ENCODE measurements at places on chromosomes 3 and 15.

DNA sequence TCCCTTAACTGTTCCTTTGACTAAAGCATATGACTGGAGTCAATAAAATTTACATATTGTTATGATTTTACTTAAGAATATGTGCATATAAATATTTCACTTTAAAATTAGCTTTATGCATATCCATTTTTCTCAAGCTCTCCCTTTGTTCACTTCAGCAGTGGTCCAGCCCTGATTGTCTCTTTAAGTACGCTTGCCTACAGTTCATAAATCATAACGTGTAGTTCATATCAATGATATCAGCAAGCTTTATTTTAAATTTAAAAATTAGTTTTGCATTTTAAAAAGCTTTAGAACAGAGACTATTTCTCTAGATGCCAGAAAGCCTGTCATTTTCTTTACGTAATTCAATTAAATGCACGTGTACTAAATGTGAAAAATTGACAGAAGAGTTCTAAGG, 721.9 kb downstream of the OTOL1 start:
- no peak for DNase-seq

DNA sequence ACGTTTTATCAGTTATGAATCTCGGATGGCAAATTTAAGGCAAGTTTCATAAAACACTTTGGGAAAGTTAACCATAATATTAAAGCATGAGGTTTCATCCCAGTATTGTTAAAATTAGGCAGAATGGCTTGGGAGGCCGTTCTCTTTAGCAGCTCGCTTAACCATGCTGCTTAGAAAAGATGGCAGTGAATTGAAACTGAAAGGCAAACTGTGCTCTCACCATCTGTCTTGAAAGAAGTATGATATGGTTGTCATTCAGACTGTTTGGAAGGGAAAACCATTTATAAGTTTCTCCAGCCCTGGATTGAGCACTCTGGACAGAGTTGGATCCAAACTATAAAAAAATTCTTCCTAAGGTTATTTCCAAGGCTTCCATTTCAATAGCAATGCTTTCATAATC, 332.3 kb upstream of the SUCLG2 start:
- DNase-seq = peak; percentile 55

GRCh38 chr3:143421556-143421955, 302.0 kb downstream of the CHST2 start:
- no peak for DNase-seq

DNA sequence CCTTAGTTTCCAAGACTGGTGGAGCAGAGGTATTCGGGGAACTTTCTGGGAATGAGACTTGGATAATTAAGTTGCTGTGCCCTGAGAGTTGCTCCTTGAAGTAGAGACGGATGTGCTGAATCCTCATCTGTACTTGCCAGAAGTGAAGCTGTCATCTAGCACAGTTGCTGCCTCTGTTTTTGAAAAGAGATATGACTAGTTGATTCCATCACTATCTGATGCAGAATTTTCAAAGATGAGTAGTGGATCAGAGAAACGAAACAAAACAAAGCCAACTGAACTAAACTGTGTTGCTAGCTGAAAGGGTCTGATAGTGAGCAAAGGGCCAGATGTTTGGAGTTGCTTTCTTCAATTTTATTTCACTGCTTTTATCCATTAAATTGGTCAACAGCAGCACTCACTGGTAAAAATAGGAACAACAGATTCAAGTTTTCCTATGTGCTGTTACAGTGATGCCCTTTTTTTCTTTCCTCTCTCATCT, 52.7 kb downstream of the MITF start:
- no peak for DNase-seq

DNA sequence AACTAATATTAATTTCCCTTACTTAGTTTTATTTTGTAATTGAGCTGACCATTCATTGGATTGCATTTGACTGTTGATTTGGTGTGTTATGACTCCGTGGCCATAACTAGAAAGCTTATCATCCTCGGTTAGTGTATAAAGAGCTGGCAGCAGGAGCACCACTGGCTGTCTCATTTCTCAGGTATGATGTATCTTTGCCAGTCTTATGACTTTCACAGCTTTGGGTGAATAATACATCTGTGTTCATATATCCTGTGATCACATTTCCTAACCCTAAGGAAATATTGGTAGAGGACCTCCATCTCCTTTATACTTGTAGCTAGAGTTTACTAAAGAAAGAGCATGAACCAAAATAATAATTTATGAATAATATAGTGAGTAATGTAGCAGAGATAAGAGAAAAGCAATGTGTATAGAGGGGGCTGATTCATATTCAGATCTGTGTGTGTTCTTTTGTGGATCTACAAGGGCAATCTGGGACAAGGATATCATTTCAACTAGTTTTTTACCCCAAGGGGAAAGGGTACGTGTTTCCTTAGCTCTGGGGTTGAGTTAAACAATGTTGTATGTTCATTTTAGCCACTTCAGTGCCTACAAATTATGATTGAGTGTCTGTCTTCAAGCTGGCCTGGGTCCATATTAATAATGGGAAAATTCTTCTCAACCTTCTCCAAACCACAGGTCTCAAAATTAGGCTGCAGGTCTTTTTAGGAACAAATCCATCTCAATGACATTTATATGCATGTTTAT, 901.7 kb downstream of the NTRK3 start:
- no peak for DNase-seq

DNA sequence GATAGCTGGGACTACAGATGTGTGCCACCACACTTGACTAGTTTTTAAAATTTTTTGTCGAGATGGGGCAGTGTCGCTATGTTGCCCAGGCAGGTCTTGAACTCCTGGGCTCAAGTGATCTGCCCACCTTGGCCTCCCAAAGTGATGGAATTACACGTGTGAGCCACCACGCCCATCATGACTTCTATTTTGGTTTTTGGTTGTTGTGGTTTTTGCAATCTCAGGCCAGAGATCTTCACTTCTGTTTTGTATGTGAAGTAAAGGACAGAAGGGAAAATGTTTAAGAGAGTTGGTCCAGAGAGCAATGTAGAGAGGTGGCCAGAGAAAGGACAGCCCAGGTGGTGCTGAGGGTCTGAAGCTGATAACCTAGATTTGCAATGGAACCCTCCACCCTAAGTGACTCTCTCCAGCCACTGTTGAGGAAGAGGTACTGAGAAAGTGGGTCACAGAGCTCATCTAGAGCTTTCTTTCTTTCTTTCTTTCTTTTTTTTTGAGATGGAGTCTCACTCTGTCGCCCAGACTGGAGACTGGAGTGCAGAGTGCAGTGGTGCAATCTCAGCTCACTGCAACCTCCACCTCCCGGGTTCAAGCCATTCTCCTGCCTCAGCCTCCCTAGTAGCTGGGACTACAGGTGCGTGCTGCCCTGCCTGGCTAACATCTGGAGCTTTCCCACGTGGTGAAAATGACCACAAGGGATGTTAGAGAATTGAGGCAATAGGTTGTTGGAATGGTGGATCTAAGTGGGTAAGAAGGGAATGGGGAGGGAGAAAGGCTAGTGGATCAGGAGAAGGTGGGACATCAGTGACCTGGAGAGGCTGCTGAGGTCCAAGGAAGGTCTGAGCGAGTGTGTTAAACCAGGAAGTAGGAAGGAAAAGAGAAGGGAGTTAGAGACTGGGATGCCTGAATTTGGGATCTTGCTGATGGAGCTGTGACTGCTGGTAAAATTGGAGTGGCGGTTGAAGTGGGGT, 22.4 kb upstream of the SEMA4B start:
- DNase-seq = peak; percentile 61

- no peak for DNase-seq
Measured at GRCh38 chr3:149816986-149817385, 4.0 kb downstream of the RNF13 start.

- no peak for DNase-seq
Measured at GRCh38 chr3:157086775-157087174, 73.2 kb downstream of the CCNL1 start.

DNA sequence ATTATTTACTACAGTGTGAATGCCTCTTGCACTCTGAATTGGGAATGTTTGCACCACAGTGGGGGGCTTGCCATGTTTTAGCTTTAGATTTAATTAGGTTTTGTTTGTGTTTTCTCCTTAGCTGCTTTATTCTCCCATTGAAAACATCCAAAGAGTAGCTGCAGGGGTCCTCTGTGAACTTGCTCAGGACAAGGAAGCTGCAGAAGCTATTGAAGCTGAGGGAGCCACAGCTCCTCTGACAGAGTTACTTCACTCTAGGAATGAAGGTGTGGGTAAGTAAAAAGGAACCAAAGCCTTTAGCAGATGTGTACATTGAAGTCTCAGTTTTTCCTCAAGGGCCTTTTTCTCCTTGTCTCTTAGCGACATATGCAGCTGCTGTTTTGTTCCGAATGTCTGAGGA, 36.9 kb downstream of the CTNNB1 start:
- no peak for DNase-seq

DNA sequence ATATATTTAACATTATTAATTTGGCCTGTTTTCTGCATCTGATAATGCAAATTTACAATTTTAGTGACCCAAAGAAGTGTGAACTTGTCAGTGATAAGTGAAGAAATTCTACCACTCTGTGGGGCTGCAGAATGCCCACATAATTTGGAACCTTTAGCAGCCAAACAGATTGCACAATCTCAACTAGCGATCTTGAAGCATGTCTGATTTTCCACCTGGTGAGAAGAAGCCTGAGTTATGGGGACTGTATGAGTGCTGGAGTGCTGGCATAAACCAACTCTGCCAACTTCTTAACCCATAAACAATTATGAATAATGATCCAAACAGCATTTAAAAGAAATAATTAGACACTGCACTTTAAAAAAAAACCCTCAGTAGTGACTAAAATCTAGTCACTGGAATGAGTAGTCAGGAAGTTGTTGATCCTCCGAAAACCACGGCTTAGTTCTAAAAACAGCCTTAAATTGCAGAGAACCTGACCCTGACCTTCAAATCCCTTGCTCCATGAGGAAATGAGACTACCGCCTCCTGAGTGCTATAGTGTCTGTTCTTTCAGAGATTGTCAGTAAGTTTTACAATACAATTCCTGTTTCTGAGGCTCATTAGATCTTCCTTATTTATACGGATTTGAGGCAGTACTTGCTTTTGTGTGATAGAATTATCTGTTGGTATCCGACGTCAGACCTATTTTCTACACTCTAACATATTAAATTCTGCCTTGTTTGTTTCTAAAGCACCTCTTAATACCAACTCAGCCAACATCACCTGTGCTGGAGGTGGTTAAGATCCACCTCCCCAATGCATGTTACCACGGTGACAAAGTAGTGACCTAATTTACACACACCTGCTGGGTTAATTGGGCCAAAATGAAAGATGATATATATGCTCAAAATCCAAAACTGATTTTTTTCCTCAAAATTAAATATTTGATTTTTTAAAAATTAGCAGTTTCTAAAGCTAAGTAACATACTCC, 267.7 kb downstream of the ZBTB20 start:
- no peak for DNase-seq

DNA sequence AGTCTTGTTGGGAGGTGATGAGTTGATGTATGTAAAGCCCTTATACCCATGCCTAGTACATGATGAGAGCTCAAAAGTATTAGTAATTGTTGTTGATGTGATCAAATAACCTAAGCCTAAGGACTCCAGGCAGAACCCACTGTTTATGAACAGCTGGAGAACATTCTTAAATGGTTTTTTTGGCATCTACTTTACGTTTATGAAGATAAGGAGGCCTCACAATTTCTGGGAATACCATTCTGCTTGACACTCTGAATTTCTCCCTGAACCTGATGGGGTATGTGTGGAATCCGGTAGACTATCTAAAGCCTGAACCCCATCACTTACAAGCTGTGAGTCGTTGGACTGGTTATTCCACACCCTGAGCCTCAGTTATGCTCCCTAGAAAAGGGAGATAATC, 244.6 kb upstream of the WNT5A start:
- no peak for DNase-seq

DNA sequence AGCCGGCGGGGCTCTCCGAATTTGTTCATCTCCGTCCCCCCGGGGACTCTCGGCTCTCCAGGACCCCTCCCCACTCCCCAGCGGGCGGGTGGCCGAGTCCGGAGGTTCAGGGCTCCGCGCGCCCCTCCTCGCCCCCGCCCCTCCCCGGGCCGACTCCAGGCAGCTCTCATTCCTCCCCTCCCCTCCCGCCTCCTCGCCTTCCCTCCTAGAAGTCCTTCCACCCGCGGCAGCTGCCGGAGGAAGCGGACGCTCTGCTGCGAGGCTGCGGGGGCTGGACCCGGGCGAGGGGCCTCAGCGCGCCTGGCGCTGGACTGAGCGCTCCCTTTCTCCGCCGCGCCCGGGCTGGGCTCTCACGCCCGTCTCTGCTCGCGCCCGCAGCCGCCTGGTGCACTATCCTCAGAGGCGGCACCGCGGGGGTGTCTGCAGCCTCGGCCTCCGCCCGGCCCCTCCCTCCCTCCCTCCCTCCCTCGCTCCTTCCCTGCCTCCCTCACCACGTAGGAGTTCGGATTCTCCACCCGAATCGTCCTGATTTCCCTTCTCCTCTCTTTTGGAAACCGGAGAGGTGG, at the start of gene ROBO2:
ROBO2 (plus strand) TSS at position 494 of the 566 bp plus-strand sequence. CDS start 687 bp downstream, outside the sequence.
- no peak for DNase-seq

DNA sequence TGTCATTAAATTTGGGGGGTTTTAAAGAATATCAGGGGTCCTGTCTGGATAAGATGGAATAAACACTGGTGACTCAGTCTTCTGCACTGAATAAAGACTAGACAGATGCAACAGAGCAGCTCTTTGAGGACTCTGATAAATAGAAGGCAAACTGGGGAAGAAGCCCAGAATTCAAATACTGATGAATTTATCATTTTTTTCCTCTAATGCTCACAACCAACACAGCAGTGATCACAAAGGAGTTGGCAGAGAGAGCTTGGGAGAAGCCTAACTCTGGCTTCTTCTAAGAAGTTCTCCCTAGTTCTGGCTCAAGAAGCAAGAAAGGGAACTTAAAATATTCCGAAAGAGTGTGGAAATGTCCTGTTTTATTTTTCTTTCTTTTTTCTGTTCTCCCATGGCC, 597.8 kb downstream of the FGF12 start:
- DNase-seq = no peak

GRCh38 chr3:126376444-126376843, 18.3 kb upstream of the CFAP100 start:
- DNase-seq = peak; percentile 8

DNA sequence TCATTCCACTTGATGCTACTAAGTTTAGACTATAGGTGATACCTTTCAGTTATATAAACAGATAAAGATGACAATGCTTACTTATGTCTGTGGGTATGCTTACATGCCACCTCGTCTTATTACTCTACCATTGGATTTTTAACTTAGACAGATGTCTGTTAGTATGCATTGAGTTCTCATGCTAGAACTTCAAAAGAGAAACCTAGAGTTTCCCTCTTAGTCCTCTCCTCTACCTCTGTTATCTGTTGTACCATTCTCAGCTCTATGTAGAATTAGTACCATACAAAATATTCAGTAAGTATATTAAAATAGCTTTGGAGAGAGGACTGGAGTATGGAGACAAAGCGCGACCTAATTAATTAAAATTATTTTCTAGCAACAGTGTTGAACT, 111.3 kb downstream of the BBX start:
- DNase-seq = no peak

- no peak for DNase-seq
Measured at GRCh38 chr3:177982034-177982433, 554.2 kb upstream of the KCNMB2 start.
